ENCODE measurements at places on chromosomes 3 and 15.
A peak's percentile ranks its signal among the peaks of the same experiment; 100 is the strongest.

DNA sequence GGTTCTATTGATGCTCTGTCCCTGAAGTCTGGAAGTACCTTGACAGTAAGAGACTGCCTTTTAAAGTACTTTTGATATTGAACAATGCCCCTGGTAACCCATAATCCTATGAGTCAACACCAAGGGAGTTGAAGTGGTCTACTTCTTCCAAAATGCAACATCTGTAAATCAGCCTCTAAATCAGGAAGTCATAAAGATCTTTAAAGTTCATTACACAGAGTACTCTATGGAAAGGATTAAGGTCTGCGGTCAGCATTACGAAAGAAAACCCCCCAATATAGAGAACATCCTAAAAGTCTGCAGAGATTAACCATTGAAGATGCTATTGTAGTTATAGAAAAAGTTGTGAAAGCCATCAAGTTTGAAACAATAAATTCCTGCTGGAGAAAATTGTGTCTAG, 52.7 kb upstream of the CMC1 start:
- no peak for DNase-seq

DNA sequence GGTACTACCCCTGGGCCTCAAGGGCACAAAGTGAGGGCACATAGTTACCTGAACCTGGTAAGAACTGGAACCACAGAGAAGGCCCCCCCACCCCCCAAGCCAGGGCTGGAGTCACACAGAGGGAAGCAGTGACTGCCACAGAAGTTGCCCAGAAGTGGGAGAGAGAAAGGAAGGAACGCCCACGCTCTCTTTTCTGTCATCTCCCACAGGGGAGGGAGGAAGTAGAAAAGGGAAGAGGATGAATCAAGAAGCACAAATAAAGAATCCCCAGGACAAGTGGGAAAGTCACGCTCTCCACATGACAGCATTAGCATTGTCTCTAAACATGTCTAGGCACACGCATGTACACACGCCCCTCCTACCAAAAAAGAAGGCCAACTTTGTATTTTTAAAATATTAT, 114.7 kb upstream of the FRMD4B start:
- no peak for DNase-seq

- peak; percentile 91 for DNase-seq
Measured at GRCh38 chr3:4303187-4304123, at the start of gene SETMAR. SETMAR (plus strand) TSS chr3:4303369; CDS start chr3:4303371, 2 bp downstream.

DNA sequence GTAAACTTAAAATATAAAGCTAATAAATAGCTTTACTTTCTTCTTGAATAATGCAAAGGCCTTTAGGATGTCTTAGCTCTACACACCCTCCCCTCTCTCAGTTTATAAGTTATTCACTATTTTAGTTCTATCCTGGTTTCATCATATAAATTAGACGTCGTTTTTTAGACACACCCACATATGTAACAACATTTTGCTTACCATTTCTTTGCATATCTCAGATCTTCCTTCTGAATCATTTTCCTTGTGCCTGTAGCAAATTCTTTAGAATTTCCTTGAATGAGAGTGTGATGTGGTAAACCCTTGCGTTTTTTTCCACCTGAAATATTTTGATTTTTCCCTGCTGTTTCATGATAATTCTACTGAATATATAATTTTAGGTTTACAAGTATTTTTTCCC, 2.5 kb upstream of the DAZL start:
- no peak for DNase-seq

- DNase-seq: no peak
Measured at GRCh38 chr3:2883283-2883682, 226.9 kb downstream of the IL5RA start.

Data from B cell (primary cell).